HepG2 (cell line): ENCODE measurements at places on chromosomes 1 and 21. TPM values are rescaled to one million over a fixed set of nuclear protein-coding genes. Genes with fewer than 3 reads are reported as not detected.
A peak's percentile ranks its signal among the peaks of the same experiment; 100 is the strongest.

GRCh38 chr1:7257225-7257624 lies 472.0 kb downstream of the CAMTA1 start:
- DNase-seq, result no peak

- no peak for DNase-seq
Measured at GRCh38 chr21:38319781-38320180, 63.0 kb downstream of the KCNJ15 start.

DNA sequence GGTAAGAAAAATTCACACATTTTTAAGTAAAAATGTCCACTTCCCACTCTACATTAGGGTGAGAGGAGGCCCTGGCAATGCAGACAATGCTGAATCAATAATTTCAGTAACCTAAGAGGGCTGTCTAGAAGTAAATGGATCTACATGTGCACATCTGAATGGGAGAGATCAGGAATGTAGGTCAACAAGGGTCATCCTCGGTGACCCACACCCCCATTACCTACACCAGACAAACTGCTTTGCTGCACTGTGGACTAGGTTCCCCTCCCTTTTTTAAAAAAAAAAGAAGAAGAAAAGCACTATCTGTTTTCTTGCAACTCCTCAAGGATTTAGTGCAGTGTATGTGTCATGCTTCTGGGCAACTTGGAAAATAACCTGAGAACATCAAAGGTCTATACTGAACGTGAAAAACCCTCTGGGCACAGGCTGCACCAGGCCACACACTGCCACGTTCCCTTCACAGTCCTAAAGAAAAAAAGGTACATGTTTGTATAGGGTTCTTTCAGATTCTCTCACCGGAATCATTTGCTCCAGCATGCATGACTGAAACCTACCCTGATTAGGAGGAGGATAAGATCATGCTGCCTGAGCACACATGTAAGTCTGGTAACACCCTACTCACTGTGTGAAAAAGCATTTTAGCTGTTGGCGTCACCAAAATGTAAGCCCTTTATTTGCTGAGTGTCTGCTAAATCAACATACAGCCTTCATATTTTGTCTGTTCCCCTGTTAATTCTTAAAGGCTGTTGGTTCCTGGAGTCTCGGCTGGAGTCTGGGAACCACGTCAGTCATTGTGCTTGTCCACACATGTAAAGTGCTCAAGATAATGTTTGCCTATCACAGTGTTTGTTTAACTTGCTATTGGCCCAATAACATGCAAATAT lies 341.0 kb downstream of the SMYD3 start:
- peak; percentile 41 for DNase-seq

GRCh38 chr1:33848205-33848937 lies 15.5 kb upstream of the HMGB4 start:
- no peak for DNase-seq

DNA sequence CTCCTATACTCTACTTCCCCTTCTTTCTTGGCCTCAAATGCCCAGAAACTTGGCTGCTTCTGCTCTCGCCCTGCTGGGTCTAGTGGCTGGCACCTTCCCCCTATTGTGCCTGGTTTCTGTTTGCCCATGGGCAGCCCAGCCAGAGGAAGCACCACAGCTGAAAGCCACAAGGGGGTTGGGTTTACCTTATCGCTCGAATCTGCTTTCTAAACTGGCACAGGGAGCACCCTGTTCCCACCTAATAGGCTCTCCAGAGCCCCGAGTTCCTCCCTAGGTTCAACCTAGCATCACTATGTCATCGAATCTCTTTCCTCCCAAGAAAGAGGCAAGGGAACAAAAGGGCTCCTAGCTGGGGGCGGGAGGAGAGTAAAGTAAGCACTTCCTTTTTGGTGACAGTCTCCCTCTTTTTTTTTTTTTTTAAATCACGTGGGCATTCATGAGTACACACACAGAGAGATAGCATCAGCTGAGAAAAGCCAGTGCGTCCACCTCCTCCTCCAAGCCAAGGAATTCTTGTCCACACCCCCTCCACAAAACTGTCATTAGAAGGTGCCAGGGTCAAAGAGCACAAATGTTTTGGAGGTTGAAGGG lies 72.8 kb downstream of the PLEKHA6 start:
- no peak for DNase-seq

DNA sequence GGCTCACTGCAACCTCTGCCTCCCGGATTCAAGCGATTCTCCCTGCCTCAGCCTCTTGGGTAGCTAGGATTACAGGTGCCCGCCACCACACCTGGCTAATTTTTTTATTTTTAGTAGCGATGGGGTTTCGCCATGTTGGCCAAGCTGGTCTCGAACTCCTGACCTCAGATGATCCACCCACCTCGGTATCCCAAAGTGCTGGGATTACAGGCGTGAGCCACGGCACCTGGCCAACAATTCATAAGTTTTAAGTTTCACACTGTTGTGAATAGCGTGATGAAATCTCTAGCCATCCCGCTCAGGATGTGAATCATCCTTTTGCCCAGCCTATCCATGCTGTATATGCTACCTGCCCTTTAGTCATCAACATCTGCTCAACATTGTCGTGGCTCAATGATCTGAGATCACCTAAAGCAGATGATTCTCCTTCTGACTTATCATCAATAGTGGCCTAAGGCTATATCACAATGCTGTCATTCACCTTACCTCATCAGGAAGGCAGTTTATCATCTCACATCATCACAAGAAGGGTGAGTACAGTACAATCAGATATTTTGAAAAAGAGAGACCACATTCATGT lies 2.6 kb downstream of the PFDN2 start:
- DNase-seq, result peak; percentile 32

GRCh38 chr1:214219902-214220301 lies 61.1 kb upstream of the SMYD2 start:
- DNase-seq, result peak; percentile 54

GRCh38 chr1:32128964-32129363 lies 21.1 kb downstream of the KPNA6 start:
- DNase-seq, result no peak

- DNase-seq, result no peak
Measured at GRCh38 chr1:31748365-31748764, 15.8 kb downstream of the ADGRB2 start.

- no peak for DNase-seq
Measured at GRCh38 chr1:155509064-155509463, 53.5 kb downstream of the ASH1L start.

DNA sequence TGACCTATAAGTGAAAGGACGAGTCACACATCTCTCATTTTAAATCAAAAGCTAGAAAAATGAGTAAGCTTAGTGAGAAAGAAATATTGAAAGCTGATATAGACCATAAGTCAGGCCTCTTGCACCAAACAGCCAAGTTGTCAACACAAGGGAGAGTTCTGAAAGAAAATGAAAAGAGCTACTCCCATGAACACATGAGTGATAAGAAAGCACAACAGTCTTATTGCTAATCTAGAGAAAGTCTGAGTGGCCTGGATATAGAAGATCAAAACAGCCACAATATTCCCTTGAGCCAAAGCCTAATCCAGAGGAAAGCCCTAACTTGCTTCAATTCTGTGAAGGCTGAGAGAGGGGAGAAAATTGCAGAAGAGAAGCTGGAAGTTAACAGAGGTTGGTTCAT lies 175.0 kb downstream of the SMYD3 start:
- DNase-seq, result no peak

DNA sequence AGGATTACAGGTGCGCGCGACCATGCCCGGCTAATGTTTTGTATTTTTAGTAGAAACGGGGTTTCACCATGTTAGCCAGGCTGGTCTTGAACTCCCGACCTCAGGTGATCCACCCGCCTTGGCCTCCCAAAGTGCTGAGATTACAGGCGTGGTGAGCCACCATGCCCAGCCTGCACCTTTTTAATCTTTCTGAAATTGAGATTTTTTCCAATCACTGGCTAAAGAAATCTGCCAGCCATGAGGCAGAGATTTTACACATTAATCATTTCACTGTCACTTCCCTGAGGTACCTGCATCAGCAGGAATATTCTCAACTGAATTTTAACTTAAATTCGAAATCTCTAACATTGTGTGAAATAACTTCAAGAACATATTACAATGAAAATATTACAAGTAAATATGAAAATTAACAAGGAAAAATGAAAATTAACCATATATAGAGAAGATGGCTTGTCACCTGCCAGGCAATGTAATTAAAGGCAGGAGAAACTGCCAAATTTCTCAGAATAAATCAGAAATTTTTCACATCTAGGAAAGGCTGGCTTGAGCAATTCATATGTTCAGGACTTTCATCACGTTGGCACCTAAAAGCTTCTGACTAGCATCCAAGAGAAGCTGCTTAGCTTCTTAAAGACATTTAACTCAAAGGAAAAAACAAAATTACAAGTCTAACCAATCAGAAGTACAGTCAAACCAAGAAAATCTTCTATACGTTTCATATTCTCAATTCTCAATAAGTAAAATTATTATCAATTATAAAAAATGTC lies 5.9 kb downstream of the ANKRD13C start:
- no peak for DNase-seq

DNA sequence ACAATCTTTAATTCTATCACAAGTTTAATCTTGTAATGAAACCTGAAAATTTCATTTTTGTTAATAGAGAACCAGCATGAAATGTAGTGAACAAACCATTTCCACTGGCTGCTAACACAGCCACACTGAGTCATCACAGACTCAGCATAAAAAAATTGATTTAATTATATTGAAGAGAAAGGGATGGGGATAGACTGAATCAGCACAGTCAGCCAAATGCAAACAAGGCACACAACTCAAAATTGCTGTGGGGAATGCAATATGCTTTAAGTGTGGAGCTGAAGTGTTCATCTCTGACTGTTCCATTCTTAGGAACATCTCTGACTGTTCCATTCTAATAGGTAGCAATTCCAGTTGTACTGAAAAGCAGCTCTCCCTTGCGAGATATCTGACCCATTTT lies 299.8 kb downstream of the MRPL39 start:
- DNase-seq, result no peak

GRCh38 chr21:36966066-36966820 lies at the start of gene HLCS:
HLCS (minus strand) TSS chr21:36966669; CDS start chr21:36966638, 31 bp downstream.
- DNase-seq, result peak; percentile 59

DNA sequence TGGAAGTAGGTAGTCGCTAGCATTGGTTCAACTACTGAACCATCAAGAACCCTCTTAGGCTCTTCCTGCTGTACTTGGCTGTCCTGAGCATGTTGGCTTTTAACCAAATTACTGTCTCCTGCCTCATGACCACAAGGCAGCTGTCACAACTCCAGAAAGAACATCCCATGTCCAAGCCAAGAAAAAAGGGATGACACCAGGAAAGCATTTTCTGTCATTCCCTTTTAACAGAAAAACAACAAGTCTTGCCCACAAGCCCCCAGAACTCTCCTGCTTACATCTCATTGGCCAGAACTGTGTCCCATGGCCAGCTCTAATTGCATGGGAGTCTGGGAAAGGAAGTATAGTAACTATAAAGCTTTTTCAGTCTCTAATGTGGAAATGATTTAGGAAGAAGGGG lies 2.4 kb upstream of the RNU5D-1 start:
- no peak for DNase-seq

GRCh38 chr1:41806472-41807155 lies 112.1 kb downstream of the HIVEP3 start:
- no peak for DNase-seq

GRCh38 chr21:14706712-14707510 lies 160.8 kb upstream of the SAMSN1 start:
- DNase-seq, result no peak

DNA sequence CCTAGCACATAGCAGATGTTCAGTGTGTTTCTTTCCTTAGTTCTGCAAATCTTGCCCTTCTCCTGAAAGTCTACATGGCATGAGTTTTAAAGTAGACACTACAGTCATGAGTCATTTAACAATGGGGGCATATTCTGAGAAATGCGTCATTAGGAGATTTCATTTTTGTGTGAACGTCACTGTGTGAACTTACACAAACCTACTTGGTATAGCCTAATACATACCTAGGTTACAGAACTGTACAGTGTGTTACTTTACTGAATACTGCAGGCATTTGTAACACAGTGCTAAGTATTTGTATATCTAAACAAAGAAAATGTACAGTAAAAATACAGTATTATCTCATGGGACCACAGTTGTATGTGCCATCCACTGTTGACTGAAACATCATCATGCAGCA lies 10.0 kb downstream of the TTF2 start:
- DNase-seq, result no peak

Gene NBPF9
- 9.5 and 10.9 TPM in 2 replicates for total RNA-seq

Gene TEDDM1
- total RNA-seq, result not detected in 2 replicates

Gene C1orf210
- 0.49 and 0.52 TPM in 2 replicates for total RNA-seq

Gene SLC1A7
- 0.04 TPM in 1 of 2 replicates, not detected in the other for total RNA-seq

Gene GJA9
- total RNA-seq, result 0.13 and 0.14 TPM in 2 replicates

Gene CD1D
- not detected in 2 replicates for total RNA-seq

Gene GJB3
- not detected in 2 replicates for total RNA-seq

Gene VHLL
- total RNA-seq, result 0.24 TPM in 1 of 2 replicates, not detected in the other
